ENCODE measurements at places on chromosomes 6 and 20.

DNA sequence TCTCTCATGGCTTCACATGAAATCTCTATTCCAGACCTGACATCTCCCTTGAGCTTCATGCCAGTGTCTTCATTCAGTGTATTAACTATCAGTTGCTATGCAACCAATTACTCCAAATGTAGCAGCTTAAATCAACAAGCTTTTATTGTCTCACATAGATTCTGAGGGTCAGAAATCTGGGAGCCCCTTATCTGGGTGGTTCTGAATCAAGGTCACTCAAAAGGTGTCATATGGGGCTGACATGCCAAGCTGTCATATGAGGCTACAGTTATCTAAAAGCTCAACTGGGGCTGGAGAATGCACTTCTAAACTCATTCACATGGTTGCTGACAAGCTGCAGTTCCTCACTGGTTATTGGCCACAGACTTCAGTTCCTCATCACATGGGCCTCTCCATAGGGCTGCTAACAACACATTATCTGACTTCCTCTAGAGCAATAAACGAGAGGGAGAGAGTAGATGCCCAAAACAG, 7.3 kb upstream of the CGA start:
- DNase-seq: no peak

DNA sequence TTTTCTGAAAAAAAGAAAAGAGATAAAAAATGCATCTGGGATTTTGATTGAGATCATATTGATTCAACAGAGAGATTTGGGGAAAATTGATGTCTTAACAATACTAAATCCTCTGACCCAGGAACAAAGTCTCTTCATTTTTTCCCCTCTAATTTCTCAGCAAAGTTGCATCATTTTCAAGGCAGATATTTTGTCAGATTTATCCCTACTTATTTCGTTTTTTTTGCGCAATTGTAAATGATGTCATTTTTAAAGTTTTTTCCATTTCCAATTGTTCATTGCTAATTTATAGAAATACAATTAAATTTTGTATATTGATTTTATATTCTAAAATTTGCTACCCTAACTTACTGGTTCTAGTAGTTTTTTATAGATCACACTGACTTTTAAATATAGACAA, 97.7 kb upstream of the TMEM170B start:
- no peak for DNase-seq

- no peak for DNase-seq
These were observed 3.4 kb downstream of the VARS2 start for GRCh38 chr6:30917487-30917886.

DNA sequence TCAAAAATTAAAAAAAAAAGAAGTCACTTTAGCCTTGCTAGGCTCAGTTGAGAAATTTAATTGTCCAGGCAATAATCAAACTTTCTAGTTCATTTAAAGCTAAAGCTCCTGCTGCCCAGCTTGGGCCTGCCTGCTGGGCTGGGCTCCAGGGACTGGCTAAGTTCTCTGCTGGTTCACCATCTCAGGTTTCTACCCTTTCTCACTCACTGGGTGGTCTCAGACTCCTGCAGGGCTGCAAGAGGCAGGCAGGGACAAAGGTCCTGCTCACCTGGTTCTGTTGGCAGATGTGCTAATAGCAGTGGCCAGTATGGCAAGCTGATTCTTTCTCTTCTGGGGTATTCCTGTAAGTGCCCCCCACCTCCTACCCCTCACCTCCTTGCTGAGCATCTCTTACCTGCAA, 21.2 kb upstream of the RTF2 start:
- no peak for DNase-seq

GRCh38 chr20:38275815-38276550, 15.4 kb upstream of the KIAA1755 start:
- DNase-seq: no peak

DNA sequence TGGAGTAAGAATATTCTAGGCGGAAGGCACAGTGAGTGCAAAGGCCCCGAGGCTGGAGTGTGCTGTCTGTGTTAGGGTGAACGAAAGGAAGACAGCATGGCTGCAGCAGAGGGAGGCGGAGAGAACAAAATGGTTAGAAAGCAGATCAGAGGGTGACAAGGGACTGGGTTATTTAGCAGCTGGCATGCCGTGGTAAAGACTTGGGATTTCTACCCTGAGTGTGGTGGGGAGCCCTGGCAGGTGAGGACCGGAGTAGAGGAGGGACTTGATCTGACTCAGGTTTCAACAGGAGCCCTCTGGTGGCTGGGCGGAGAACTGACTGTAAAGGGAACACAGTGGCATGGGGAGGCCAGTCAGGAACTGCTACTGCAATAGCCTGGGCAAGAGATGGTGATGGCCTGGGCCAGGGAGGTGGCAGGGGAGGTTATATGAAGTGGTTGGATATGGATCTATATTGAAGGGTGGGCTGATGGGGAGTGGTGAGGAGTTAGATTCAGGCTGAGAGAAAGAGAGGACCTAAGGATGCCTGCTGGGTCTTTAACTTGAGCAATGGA, 38.0 kb downstream of the PIM1 start:
- peak; percentile 76 for DNase-seq

GRCh38 chr6:110398778-110399177, 16.6 kb downstream of the DDO start:
- no peak for DNase-seq

DNA sequence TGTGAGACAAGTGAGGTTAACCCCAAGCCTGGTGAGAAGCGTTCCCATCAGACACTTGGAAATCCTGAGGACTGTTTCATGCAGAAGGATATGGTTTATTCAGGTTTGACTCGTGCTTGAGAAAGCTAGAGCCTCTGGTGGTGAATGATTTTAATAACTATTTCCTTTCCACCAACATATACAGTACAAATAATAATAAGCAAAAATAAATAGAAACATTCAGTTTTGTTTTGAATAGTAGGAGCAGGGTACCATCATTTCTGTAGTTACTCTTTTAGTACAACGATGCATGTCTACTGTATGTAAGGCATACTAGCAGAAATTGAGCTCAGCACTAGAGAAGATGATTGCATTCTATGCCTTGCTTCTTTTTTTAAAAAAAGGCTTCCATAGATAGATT, 33.5 kb downstream of the PLG start:
- no peak for DNase-seq

GRCh38 chr6:131787079-131787478, 20.7 kb upstream of the ENPP1 start:
- DNase-seq: no peak

DNA sequence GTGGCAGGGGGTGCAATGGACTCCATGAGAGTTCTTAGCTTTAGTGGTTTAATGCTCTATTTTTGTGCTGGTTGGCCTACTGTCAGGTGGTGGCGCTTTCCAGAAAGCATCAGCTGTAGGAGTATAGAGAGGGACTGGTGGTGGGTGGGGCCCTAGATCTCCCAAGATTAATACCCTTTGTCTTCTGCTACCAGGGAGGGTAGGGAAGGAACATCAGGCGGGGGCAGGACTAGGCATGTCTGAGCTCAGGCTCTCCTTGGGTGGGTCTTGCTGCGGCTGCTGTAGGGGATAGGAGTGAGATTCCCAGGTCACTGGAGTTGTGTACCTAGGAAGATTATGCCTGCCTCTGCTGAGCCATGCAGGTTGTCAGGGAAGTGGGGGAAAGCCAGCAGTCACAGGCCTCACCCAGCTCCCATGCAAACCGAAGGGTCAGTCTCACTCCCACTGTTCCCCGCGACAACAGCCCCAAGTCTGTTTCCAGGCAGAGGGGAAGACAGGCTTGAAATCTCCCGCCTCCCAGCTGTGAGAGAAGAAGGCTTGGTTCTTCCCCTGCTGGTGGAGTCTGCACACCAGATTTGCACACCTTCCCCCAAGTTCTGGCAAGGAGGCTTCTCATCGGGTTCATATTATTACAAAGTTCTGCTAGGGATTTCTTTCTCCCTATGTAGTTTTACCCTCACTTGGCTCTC, 46.7 kb upstream of the PKIB start:
- no peak for DNase-seq

- DNase-seq: no peak
These were observed 160.7 kb upstream of the PDE10A start for GRCh38 chr6:165823609-165824326.

GRCh38 chr20:2363587-2363986, 17.1 kb upstream of the TGM6 start:
- DNase-seq: no peak

DNA sequence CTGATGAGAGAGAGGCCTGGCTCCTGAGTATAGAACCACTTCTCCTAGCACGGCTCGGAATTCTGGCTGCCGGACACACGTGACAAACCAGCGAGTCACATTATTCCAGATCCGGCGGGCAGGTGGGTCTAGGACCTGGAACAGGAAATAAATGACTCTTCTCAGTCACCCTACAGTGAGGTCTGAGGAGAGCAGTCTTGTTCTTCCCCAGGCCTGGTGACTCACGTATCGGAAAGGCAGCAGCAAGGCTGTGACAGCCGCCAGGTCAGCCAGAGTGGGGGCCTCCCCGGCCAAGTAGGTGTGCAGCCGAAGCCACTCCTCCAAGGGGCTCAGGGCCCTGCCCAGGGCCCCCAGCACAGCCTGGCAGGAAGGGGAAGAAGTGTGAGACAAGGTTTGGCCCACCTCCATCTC, 2.8 kb downstream of the VARS1 start:
- no peak for DNase-seq

DNA sequence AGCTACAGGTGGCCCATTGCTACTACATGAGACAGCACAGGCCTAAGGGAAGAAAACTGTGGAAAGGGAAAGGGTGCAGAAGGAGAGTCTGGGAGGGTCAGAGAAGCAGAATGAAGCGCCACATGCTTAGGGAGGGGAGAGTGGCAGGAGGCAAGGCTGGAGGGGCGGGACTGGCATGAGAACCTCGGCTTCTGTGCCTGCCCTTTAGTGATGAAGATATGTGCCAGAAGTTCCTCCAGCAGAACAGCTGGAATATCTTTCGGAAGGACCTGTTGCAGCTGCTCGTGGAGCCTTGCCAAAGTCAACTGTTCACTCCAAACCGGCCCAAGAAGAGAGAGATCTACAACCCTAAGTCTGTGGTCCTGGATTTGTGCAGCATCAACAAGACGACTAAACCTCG, 61.8 kb downstream of the CNBD2 start:
- DNase-seq: no peak

DNA sequence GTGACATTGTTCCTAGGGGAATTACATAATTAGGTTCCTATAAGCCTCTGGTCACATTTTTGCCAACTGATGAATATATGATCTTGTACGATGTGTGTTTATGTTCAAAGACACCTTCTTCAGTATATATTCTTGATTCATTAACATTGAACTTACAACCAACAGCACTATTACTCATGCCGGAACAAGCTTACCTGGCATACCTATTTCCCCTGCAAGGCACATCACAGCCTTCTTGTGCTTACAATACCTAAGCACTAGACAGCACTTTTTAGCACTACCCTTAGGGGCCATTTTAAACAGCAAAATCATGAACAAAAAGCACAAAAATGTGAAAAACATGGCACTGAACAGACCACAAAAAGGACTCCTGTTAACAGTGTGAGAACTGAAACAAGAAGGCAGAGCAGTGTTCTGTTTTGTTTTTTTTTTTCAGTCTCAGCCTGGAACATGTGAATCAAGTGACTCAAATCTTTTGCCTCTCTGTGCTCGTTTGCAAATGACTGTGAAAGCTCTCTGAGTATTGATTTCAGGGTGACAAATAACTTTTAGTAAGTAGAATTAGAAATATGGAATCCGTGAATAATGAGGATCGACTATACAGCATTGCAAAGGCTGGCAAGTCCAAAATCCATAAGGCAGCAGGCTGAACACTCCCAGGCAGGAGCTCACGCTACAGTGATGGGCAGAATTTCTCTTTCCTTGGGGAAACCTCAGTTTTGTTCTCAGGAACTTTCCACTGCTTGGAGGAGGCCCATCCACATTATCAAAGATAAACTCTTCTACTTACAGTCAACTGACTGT, 102.3 kb upstream of the TSHZ2 start:
- no peak for DNase-seq

- no peak for DNase-seq
These were observed 13.6 kb downstream of the FAM83B start for GRCh38 chr6:54860132-54860531.

DNA sequence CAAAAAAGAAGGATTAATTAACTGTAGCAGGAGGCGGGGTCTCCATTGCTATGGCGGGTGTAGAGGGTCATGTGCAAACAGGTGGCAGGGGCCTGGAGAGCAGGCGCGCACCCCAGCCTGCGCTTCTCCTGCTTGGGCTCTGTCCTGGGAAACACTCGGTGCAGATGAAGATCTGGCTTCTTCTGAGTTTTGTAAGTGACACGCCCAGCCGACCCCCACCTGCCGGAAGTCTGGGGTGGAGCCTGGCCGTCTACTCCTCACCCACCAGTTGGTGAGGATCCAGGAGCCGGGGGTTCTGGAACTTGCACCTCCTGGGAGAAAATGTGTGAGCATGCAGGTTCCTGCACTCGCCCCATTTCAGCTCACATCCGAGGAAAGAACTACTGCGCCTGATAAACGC, 19.3 kb downstream of the PMEPA1 start:
- DNase-seq: no peak

- DNase-seq: no peak
These were observed 88.7 kb downstream of the THBS2 start for GRCh38 chr6:169164986-169165385.

GRCh38 chr6:15999201-15999600, 129.7 kb upstream of the MYLIP start:
- no peak for DNase-seq

GRCh38 chr6:95648636-95649035, 71.3 kb downstream of the MANEA start:
- no peak for DNase-seq

DNA sequence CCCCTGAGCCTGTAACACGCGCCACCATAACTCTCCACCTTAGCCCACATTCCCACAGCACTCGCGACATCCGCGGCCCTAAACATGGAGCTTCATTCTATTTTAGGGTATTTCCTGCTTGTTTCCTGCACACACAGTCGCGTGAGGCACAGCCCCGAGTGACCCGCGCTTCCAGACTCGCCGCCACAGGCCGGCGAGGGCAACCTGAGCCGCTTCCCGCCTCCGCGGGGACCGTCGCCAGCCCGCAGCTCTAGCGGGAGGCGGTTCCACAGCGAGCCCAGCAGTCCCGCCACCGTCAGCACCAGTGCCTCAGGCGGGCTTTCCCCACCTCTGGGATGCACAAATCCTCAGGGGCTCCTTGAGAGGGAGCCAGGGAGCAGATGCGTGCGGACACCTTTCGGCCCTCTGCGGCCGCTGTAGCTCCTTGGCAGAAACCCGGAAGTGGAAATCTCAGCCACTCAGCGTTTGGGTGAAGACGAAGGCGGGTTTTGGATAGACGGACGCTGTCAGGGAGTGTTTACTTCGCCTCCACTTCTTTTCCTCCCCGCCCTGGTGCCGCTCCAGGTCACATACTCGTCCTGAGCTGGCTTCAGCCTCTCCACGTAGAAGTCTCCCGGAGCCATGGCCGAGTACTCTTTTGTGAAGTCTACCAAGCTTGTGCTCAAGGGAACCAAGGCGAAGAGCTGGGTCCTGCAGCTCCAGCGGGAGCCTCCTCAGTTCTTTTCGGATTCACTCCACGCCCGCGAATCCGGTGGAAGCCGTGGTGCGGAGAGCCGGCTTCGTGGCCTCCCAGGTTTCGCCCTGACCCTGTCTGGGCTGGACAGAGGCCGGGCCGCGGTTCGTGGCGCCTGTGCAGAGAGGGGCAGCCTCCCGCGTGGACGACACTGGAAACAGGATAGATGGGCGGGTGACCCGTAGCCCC, 2177.4 kb upstream of the DEFB115 start:
- no peak for DNase-seq

DNA sequence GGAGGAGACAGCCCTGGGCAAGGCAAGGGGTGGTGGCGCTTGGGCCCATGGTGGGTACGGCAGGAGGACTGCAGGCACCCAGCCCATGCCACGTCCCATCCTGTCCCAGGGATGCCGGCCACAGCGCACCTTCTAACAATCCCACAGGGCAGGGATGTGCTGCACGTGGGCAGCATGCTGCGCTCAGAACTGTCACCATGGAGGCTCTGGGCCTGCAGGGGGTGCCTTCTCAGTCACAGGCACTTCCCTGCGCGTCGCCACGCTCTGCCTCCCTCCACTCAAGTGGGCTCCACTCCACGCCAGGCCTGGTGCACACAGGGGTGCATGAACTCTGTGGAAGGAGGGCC, 2.4 kb downstream of the CABLES2 start:
- no peak for DNase-seq

Data from stimulated activated CD8-positive, alpha-beta memory T cell treated with anti-CD3 and anti-CD28 coated beads, Interleukin-2, amount 100 ng/mL, for 1 hour (primary cell).